ENCODE measurements at places on chromosomes 3 and 15.

GRCh38 chr3:153273767-153274435 is 111.9 kb downstream of the RAP2B start:
- no peak for DNase-seq

- no peak for DNase-seq
These were observed 23.8 kb upstream of the TCF12 start for GRCh38 chr15:56894601-56895000.

DNA sequence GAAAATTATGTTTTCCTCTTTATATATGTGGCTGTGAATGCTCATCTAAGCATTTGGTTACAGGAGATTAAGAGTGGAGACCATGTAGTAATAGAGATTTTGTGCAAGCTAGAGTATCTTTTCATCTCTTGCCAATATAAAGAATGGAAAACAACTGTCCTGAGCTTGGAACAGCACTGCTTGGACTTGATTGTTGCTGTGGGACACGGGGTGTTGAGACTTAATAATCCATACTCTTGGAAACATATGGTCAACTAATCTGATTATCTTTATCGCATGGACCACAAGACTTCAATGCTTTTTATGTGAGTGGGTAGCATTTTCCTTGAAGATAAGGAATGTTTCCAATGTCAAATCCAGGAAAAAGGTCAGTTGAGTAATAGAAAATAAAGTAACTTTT is 806.3 kb downstream of the DIPK2A start:
- no peak for DNase-seq

DNA sequence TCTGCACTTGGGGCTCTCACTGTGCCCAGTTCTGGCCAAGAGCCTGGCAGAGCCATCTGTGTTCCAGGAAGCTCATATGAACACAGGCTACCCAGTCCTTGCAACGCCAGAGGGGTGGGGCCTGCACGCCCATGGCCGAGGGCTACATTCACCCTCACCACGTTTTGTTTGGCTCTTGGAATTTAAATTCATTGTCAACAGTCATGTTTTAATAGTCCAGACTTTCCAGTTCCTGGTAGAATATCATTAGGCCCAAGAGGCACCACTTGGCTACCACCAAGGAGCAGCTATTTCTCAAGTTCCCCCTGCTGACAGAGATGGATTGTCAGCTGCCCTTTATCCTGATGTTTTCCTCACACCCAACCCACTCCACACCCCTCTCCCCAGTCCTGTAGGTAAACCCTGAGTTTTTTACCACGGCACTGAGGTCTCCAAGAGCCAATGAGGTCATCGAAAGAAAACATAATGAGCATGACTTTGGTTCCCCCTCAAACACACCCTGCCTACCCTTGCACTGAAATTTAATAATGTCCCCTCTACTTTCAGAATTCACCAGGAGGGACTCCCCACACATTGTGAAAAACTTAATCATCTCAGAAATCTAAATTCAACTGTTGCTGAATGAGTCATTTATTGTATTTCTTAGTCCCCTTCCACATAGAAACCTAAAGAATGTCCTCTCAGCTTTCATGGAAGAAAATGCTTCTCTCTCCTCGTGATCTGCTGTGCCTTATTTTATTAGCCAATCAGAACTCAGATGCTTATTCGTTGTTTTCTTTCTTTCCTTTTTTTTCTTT is 125.1 kb downstream of the SHQ1 start:
- DNase-seq: no peak
